ENCODE measurements at places on chromosomes 12 and 14. TPM values are rescaled to one million over a fixed set of nuclear protein-coding genes. Genes with fewer than 3 reads are reported as not detected.
A peak's percentile ranks its signal among the peaks of the same experiment; 100 is the strongest.

RNASE7 gene
- not detected for total RNA-seq

C12orf50 gene
- 0.66 TPM for total RNA-seq

POLR3B gene
- total RNA-seq, result 7.3 TPM

DNA sequence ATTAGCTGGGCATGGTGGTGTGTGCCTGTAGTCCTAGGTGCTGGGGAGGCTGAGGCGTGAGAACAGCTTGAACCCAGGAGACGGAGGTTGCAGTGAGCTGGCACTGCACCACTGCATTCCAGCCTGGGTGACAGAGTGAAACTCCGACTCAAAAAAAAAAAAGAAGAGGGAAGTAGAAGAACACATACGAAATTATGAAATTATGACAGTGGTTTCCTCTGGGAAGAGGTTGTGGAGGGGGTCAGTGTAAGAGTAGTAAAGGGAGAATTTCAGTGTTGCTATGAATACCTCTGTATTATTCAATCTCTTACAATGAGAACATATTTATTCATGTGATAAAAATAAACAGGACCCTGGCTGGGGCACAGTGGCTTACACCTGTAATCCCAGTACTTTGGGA lies 24.7 kb upstream of the CSRNP2 start:
- no peaks in the 10 kb centered on the region for H3K4me1 ChIP-seq
- no peak for DNase-seq
- no peak overlapping the region for H3K4me3 ChIP-seq
- no peaks in the 10 kb centered on the region for H3K27me3 ChIP-seq
- H3K36me3 ChIP-seq, result peaks cover 3% of the 10 kb centered on the region

- H3K27ac ChIP-seq, result peak overlapping the region; percentile 82
- H3K4me3 ChIP-seq, result no peak overlapping the region
- no peaks in the 10 kb centered on the region for H3K27me3 ChIP-seq
- H3K36me3 ChIP-seq, result no peaks in the 10 kb centered on the region
Measured at GRCh38 chr12:124655048-124655697, 87.8 kb upstream of the NCOR2 start.

GRCh38 chr14:86897704-86898513 lies 1095.1 kb downstream of the GALC start:
- no peaks in the 10 kb centered on the region for H3K27me3 ChIP-seq
- H3K27ac ChIP-seq, result no peak overlapping the region
- H3K4me3 ChIP-seq, result no peak overlapping the region
- H3K4me1 ChIP-seq, result no peaks in the 10 kb centered on the region

- H3K27ac ChIP-seq, result no peak overlapping the region
- DNase-seq, result no peak
- no peaks in the 10 kb centered on the region for H3K4me1 ChIP-seq
- H3K36me3 ChIP-seq, result no peaks in the 10 kb centered on the region
Measured at GRCh38 chr14:104102282-104102914, 16.9 kb downstream of the ASPG start.
